Stimulated activated CD8-positive, alpha-beta memory T cell treated with anti-CD3 and anti-CD28 coated beads, Interleukin-7, amount 100 ng/mL, for 24 hours (primary cell): ENCODE measurements at places on chromosomes 1 and 21.

GRCh38 chr1:9478021-9478420 lies 61.2 kb upstream of the SLC25A33 start:
- DNase-seq = no peak

DNA sequence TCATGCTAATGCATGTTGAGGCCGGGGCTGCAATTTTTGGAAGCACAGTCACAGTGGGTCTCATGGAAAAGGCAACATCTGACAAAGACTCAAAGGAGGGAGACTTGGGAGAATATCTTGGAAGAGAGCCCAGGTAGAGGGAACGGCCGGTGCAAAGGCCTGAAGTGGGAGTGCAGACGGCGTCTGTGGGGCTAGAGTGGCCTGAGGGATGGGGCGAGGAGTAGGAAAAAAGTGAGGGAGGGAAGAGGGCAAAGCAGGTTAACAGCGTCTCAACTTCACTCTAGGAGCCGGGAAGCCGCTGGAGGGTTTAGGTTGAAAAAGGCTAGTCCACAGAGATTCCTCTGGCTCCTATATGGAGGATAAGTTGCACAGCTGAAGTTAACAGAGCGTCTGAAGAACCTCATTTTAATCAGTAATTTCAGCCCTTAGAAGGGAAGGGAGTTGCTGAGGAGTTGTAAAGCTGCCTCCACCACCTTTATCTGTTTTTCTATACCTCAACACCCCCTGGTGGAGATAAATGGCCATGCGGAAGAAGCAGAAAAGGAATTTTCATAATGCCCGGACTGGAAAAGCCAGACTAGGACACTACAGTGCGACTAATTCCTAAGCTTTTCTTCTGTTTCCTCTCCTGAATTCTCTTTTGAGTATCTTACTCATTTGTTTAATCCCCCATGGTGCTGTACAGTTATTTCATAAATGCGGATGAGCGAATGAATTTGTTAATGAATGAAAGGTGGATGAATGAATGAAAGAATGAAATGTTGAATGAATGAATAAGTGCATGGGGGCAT lies 78.7 kb upstream of the ZNF281 start:
- DNase-seq = no peak

- no peak for DNase-seq
Observed at GRCh38 chr21:43827015-43827611, 37.7 kb downstream of the RRP1 start.

GRCh38 chr1:93635614-93636543 lies 45.8 kb downstream of the BCAR3 start:
- no peak for DNase-seq

GRCh38 chr1:204624631-204625216 lies 60.8 kb downstream of the LRRN2 start:
- no peak for DNase-seq

- no peak for DNase-seq
Observed at GRCh38 chr1:104018922-104019674, 269.4 kb downstream of the AMY1C start.

- no peak for DNase-seq
Observed at GRCh38 chr1:160346958-160347357, 3.8 kb downstream of the NCSTN start.

GRCh38 chr1:53465023-53465957 lies 6.1 kb downstream of the DMRTB1 start:
- DNase-seq = no peak

- no peak for DNase-seq
Observed at GRCh38 chr1:181064702-181065101, 23.8 kb upstream of the IER5 start.

- no peak for DNase-seq
Observed at GRCh38 chr1:211965108-211965805, 70.1 kb downstream of the INTS7 start.

DNA sequence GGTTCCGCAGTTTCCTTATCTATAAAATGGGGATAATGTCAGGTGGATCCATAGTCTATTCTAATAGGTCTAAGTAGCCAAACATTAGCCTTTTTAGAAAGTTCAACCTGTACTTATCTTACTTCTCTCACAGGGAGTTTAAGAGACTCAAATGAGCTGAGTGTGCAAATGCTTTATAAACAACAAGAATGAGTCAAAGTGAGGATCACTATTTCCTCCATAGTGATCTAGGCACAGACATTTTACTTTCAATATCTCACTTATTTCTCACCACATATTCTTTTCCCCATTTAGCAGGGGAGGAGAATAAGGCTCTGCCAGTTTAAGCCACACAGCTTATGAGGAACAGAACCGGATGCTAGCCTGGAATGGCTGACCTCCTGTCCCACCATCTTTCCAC lies 92.1 kb upstream of the LMO4 start:
- no peak for DNase-seq

- DNase-seq = peak; percentile 61
Observed at GRCh38 chr1:110060034-110060661, 10.3 kb downstream of the ALX3 start.

GRCh38 chr1:79150576-79150975 lies 144.0 kb upstream of the ADGRL4 start:
- no peak for DNase-seq

DNA sequence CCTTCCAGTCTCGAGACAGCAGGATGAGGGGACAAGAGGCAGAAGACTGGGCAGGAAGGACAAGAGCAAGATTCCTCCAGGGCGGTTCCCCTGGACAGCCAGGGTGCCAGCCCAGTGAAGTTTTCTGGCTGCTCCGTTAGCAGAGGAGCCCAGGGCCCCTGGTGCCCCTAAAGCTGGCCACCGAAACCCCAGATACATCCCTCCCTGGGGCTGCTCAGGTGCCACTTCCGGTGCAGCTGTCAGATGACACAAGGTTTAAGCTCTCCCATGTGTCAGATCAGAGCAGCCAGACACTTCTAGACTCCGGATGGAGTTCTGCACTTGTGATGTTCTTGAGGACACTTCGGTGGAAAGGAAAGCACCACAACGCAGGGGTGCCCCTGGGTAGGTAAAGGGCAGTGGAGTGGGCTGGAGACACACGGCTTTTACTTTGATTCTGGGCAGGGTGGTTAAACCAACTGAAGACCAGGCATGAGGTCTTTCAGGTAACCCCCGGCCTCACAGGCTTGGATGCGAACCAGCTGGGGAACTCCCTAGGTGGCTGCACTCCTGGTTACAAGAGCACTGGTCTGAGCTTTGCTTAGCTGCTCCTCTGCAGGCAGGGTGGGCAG lies 85.7 kb downstream of the ITPKB start:
- DNase-seq = no peak

GRCh38 chr21:34690041-34690792 lies 21.4 kb downstream of the CLIC6 start:
- no peak for DNase-seq

DNA sequence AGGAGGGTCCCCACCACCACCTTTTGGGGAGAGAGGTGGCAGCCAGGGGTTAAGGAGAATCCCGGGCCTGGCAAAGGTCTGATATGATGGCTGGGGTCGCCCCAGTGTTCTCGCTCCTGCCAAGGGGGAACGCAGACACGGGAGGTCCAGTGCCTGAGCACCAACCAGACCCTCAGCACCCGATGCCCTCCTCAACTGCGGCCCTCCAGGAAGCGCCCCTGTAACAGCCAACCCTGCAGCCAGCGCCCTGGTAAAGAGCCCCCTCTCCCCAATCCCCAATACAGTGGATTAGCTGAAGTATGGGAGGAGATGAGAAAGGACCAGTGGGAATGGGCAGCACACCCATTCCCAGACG lies 10.4 kb downstream of the ADAMTSL4 start:
- no peak for DNase-seq

- DNase-seq = no peak
Observed at GRCh38 chr1:14794906-14795305, 196.4 kb downstream of the KAZN start.

DNA sequence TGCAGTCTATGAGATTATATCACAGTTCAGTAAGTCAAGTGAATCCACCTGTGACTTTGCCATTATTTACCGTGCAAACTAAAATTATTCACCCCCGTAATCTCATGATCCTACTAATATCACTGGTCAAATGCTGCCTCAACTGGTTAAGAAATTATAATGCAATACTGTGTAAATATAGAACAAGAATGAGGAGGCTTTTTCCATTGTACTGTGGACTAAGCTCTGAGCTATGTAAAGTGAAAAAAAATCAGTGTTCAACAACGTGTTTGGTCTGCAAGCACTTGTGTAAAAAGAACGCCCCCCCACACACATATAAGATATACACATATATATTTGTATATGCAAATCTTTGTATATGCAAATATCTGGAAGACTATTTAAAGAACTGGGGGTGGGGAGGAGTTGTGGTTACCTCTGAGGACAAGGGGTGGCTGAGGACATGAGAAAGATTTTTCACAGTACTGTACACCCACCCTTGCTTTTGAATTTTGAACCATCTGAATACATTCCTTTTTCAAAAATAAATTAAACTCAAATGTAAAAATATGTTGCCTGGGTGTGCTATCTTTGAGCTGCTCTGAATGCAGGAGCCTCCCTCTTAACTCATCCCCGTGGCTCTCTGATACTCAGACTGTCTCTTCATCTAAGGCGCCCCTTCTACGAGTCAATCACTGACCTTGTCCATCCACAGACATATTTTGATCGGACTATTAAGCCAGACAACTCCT lies 57.0 kb downstream of the PTP4A2 start:
- no peak for DNase-seq

- no peak for DNase-seq
Observed at GRCh38 chr1:178868706-178869105, 2.2 kb downstream of the ANGPTL1 start.

GRCh38 chr1:48073798-48074530 lies 76.8 kb upstream of the TRABD2B start:
- no peak for DNase-seq

DNA sequence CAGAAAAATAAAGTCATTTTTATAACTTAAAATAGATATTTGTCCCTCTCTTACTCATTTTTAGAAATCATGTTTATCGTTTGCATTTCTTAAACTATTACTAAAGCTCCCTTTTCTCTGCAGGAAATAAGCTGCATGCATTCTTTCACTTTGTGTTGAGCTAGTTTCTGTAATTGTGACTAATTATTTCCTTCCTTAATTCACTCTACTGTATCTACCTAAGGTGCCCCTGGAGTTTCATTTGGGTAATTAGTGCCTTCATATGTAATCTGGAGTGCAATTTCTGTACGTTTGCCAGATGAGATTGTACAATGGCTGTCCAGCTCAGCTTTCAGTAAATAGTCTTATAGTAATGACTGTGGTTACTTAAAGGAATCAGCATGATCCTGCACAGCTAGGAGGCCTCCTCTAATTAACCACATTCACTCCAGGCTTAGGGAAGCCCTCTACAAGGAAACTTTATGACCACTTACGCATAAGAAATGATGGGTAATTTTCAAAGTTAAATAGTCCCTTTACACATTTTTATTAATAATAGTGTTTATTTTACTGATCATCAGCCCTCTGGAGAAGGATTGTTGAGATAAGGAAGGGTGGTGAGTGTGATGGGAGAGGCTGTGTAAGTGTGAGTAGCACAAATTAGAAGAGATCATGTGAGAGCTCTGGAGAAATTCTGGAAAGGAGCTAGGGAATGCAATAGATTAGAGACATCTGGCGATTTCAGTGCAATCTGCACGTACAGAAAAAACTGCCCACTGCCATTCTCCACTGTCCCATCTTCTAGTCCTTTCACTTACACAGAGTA lies 86.8 kb downstream of the LRRC8C start:
- DNase-seq = no peak

DNA sequence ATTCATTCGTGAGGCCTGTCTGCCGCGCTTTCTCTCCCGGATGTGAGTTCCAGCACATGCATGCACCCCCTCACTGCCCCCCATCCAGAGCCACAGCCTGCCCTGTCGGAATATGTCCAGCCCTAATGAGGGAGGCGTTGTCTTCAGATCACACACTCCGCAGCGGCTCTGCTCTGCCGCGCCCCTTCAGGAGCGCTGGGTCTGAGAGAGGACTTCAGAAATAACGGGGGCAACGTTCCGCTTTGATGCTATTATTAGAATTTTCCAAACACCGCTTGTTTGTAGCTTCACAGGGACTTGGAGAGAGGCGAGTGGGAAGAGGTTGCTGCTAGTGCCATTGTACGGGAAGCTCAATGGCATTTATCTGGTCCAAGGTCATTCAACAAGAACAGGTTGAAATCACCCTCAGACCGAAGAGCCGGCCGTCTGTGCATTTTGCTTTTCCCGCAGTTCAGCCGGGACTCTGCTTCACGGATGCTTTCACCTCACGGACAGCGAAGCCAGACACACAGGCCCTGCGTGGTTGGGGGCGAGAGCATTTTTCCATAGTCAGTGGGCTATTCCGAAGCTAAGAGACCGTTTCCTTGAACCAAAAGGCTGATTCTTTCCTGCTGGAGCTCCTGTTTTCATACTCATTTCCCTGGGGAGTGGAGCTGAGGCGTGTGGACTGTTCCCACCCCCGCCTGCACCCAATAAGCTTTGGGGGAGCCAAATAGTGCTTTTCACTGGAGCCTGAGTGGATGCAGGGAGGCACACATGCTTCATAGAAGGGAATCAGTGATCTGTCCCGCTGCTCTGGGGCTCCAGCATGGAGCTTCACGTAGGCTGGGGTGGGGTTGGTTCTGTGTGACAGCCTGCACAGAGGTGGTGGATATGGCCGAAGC lies 69.7 kb downstream of the GALNT2 start:
- no peak for DNase-seq

DNA sequence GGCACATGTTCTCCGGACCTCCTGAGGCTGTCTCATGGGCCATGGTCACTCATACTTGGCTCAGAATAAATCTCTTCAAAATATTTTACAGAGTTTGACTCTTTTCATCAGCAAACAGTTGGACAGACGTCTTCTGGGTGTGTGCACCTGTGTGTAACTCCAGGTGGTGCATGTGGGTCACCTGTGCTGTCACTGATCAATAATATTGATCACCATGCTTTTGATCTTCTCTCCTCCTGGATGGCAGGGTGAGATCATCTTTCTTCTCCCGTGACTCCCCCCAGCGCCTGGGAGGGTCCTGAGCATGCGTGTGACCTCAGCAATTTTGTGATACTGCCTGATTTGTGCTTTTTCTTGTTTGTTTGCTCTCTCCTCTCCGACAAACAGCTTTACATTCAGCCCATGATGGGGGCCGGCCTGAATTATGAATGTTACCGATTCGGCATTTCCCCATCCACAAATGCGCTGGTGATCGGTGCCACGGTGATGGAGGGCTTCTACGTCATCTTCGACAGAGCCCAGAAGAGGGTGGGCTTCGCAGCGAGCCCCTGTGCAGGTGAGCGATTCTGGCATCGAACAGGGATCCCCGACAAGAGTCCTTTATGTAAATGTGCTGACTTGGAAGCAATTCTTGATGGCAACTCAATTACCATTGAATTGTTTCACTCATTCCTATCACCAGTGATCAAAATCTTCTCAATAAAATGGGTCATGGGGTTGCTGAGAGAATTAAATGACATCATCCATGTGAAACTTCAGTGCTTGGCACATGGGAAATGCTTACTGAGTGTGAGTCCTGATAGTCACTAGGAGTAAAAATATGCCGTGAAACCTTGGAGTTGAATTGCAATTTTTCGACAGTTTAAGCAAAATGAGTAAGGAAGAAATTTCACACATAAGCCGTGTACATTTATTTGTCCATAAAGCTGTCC lies 59.6 kb upstream of the FAM3B start:
- no peak for DNase-seq

DNA sequence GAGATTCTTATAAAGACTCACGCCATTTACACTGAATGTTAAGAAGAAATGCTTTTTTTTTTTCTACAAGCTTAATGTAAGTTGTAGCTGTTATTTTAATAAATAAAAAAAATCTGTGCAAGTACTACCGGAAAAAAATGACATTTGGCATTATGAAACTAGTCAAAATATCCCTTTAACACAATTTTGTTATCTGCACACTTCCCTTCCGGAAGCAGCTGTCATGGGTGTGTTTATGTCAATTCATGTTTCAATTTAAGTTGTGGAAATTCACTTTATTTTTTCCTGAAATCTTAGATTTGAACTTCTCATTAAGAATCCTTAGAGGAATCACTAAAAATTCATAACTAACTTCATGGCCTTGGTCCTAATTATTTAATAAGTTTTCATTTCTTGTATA lies 308.1 kb downstream of the KCTD3 start:
- no peak for DNase-seq
